Naive thymus-derived CD4-positive, alpha-beta T cell (primary cell): ENCODE measurements at places on chromosomes 11 and 22.

GRCh38 chr22:28171115-28171514 lies 252.1 kb upstream of the PITPNB start:
- H3K27me3 ChIP-seq: no peaks in the 10 kb centered on the region
- no peak overlapping the region for H3K4me3 ChIP-seq
- H3K36me3 ChIP-seq: no peaks in the 10 kb centered on the region
- H3K27ac ChIP-seq: no peak overlapping the region
- no peak for DNase-seq

- no peaks in the 10 kb centered on the region for H3K27me3 ChIP-seq
- no peak for DNase-seq
- no peaks in the 10 kb centered on the region for H3K4me1 ChIP-seq
- no peaks in the 10 kb centered on the region for H3K36me3 ChIP-seq
- no peak overlapping the region for H3K27ac ChIP-seq
- H3K4me3 ChIP-seq: no peak overlapping the region
Measured at GRCh38 chr11:111370902-111371578, 8.0 kb downstream of the POU2AF1 start.

GRCh38 chr11:35982061-35982460 lies 38.2 kb downstream of the LDLRAD3 start:
- H3K36me3 ChIP-seq: no peaks in the 10 kb centered on the region
- no peak overlapping the region for H3K27ac ChIP-seq
- H3K4me3 ChIP-seq: no peak overlapping the region
- no peaks in the 10 kb centered on the region for H3K27me3 ChIP-seq
- H3K4me1 ChIP-seq: no peaks in the 10 kb centered on the region

DNA sequence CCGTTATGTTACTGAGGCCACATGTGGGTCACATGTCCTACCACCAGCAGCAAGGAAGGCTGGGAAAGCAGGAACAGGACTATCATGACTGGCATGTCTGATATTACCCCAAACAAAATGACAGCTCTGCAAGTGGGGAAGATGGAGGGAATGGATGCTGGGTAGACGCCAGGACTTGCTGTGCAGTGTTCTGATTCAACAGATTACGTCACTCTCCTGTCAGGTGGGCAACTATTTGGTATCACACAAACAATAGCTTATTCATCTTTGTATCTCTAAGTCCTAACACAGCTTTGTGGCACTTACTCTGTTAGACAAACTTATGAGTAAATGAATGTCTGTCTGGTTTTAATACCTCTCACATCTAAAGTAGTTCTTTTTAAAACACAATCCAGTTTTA lies 105.2 kb downstream of the SPON1 start:
- no peak overlapping the region for H3K27ac ChIP-seq
- no peak for DNase-seq
- no peaks in the 10 kb centered on the region for H3K27me3 ChIP-seq
- H3K36me3 ChIP-seq: no peaks in the 10 kb centered on the region

DNA sequence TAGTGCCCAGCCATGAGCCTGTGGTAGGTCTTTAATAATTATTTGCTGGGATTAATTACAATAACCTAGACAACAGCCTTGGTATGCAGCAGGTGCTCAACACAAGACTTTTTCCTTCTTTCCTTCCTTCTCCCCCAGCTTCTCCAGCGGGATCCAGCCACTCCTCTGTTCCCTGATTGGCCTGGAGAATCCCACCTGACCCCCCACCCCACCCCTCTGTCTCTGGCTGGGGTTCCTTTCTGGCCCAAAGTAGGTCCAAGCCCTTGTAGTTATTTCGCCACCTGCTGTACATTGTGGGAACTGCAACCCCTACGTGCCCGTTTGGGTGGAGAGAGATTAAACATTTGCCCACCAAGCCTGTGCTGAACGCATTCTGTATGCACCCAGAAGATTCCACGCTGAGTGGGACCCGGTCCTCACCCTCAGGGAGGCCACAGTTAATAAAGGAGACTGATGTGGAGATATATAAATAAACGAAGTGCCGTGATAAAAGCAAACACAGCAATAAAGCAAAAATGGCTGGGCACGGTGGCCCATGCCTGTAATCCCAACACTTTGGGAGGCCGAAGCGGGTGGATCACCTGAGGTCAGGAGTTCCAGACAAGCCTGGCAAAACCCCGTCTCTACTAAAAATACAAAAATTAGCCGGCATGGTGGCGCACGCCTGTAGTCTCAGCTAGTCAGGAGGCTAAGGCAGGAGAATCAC lies 32.1 kb upstream of the DGKZ start:
- no peak overlapping the region for H3K4me3 ChIP-seq
- H3K27me3 ChIP-seq: no peaks in the 10 kb centered on the region
- peaks cover 6% of the 10 kb centered on the region for H3K4me1 ChIP-seq
- DNase-seq: peak; percentile 67
- no peaks in the 10 kb centered on the region for H3K36me3 ChIP-seq

- H3K4me3 ChIP-seq: no peak overlapping the region
- no peaks in the 10 kb centered on the region for H3K36me3 ChIP-seq
- H3K4me1 ChIP-seq: no peaks in the 10 kb centered on the region
- no peak for DNase-seq
Measured at GRCh38 chr11:2824851-2825250, 60.7 kb downstream of the CDKN1C start.

DNA sequence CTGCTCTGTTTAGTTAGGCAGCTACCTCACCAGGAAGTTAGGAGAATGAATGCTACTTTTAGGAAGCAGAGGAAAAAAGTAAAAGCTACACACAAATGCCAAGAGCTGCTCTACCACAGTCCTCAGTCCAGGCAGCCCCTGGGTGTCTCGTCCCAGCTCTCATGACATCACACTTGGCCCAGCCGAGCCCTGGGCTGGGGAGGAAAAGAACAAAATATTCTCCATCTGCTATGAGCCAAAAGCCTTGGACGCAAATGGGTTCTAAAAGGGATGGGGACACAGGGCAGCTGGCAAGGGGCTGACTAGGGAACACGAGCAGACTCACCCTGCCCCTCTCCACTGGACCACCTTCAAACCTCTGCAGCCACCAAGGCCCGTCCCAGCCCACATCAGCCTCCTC lies 26.1 kb downstream of the TMEM184B start:
- H3K36me3 ChIP-seq: peaks cover 5% of the 10 kb centered on the region
- H3K27ac ChIP-seq: no peak overlapping the region
- no peaks in the 10 kb centered on the region for H3K27me3 ChIP-seq
- no peaks in the 10 kb centered on the region for H3K4me1 ChIP-seq
- H3K4me3 ChIP-seq: no peak overlapping the region

DNA sequence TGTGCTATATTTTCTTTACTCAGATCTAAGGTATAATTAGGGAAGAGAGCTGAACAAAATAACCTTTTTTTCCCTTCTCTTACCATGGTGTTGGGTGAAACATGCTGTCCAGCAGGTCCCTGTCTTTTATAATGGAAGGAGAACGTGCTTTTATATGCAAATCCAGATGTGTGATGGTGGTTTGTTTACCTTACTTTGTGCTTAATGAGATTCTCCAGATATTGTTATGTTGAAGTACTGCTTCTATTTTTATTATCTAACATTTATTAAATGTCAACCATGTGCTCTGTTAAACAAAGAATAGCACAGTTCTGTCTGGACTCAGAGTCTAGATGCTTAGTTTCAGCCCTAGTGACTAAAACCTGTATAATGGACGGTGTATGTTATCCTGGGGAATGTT lies 10.1 kb upstream of the GRIK4 start:
- no peak overlapping the region for H3K4me3 ChIP-seq
- H3K27me3 ChIP-seq: peaks cover 5% of the 10 kb centered on the region
- no peaks in the 10 kb centered on the region for H3K4me1 ChIP-seq
- H3K36me3 ChIP-seq: no peaks in the 10 kb centered on the region

DNA sequence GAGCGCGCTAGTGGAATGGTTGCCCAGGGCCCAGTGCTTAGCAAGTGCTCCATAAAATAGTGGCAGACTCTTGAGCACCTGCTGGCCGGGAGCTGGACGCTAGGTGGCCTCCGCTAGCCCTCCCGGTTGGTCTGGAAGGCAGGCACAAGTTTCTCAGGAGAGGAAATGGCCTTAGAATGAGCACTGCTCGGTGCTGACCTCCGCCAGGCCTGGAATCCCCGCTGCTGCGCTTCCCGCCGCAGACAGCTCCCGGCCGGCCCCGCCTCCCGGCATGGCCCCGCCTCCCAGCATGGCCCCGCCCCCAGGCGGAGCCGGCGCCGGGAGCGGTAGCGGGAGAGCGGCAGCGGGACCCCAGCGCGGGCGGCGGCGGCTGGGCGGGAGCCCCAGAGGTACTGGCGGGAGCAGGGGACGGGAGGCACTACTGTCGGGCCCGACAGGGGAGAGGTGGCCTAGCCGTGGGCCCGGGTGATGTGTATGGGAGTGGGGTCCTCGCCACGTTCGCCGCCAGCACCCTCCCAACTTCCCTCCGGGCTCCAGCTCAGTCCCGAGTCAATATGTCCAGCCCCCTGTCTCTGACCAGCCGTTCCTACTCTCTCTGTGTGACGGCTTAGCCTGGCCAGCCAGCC lies at the start of gene SIPA1:
SIPA1 (plus strand) TSS at position 308 of the 626 bp plus-strand sequence. CDS start 2,821 bp downstream, outside the sequence.
- peak within 1 kb of the TSS; percentile 97 for H3K27ac ChIP-seq
- H3K4me1 ChIP-seq: peaks cover 58% of the 10 kb centered on the region
- DNase-seq: peak; percentile 90
- no peaks in the 10 kb centered on the region for H3K36me3 ChIP-seq

DNA sequence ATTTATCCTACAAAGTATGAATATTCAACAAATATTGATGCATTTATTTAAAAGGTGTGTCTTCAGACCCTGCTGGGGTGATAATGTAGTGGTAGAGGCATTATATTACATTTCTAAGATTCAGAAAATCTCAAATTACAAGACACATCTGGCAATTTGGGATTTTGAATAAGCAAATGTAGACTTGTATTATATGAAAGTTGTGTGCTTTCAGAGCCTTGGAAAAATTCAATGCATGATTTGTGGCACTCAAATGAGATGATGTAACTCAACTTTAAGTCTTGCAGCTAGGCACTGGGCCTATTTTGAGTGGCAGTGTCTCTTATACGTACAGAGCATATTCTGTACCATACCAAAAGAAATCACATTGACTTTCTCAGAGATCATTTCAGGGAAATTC lies 214.4 kb downstream of the ETS1 start:
- no peaks in the 10 kb centered on the region for H3K36me3 ChIP-seq
- H3K4me3 ChIP-seq: no peak overlapping the region
- DNase-seq: no peak
- H3K27me3 ChIP-seq: no peaks in the 10 kb centered on the region
- H3K4me1 ChIP-seq: no peaks in the 10 kb centered on the region
- no peak overlapping the region for H3K27ac ChIP-seq

DNA sequence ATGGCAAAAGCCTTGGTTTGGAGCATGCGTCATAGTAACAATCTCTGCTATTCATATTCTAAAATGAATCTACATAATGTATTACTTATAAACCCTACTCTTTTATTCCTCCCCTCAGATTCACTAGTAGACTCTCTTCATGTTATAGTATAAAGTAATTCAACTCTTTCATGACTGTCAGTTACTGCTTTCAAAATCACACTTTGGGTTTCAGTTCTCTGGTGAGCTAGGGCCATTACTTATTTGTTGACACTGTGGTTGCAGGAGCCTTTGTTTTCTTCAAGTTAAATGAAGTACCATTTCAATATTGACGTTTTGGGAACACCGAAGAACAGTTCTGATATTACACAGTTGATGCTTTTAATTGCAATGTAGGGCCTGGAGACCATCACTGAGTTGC lies 378.4 kb downstream of the DDX10 start:
- no peak overlapping the region for H3K27ac ChIP-seq
- H3K4me3 ChIP-seq: no peak overlapping the region
- no peaks in the 10 kb centered on the region for H3K27me3 ChIP-seq
- DNase-seq: no peak

GRCh38 chr11:11732116-11732515 lies 109.7 kb upstream of the USP47 start:
- H3K4me1 ChIP-seq: no peaks in the 10 kb centered on the region
- H3K27ac ChIP-seq: no peak overlapping the region
- no peak for DNase-seq

- H3K27ac ChIP-seq: no peak overlapping the region
- no peak for DNase-seq
- no peak overlapping the region for H3K4me3 ChIP-seq
Measured at GRCh38 chr22:32661296-32661695, 140.2 kb upstream of the TIMP3 start.

GRCh38 chr11:7901319-7901854 lies 29.7 kb downstream of the OR10A6 start:
- no peaks in the 10 kb centered on the region for H3K36me3 ChIP-seq
- no peak for DNase-seq
- no peaks in the 10 kb centered on the region for H3K27me3 ChIP-seq
- H3K27ac ChIP-seq: no peak overlapping the region
- no peaks in the 10 kb centered on the region for H3K4me1 ChIP-seq

- no peak for DNase-seq
- H3K27ac ChIP-seq: no peak overlapping the region
- no peaks in the 10 kb centered on the region for H3K27me3 ChIP-seq
- H3K4me3 ChIP-seq: no peak overlapping the region
- H3K36me3 ChIP-seq: no peaks in the 10 kb centered on the region
- no peaks in the 10 kb centered on the region for H3K4me1 ChIP-seq
Measured at GRCh38 chr11:80297858-80298632, 857.2 kb upstream of the TENM4 start.

DNA sequence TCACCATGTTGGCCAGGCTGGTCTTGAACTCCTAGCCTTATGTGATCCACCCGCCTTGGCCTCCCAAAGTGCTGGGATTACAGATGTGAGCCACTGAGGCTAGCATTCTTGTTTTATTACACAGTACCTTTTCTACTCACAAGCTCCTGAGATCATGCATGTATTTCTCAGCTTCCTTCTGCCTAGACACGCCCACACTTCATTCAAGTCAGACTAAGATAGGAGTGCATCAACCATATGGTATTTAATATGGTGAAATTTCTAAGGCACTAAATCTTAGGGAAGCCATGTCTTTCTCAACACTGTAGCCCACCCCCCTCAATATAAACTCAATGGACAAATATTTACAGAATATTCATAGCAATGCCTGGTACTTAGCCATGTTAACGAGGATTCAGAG lies 62.1 kb downstream of the SLC25A17 start:
- no peaks in the 10 kb centered on the region for H3K36me3 ChIP-seq
- no peaks in the 10 kb centered on the region for H3K27me3 ChIP-seq
- DNase-seq: no peak
- no peak overlapping the region for H3K4me3 ChIP-seq
- H3K27ac ChIP-seq: no peak overlapping the region
- no peaks in the 10 kb centered on the region for H3K4me1 ChIP-seq

GRCh38 chr11:134592391-134592990 lies 180.4 kb upstream of the B3GAT1 start:
- H3K27me3 ChIP-seq: no peaks in the 10 kb centered on the region
- H3K4me1 ChIP-seq: no peaks in the 10 kb centered on the region
- no peaks in the 10 kb centered on the region for H3K36me3 ChIP-seq
- H3K4me3 ChIP-seq: no peak overlapping the region
